Fibroblast of lung (primary cell): ENCODE measurements at places on chromosomes 1 and 21.

DNA sequence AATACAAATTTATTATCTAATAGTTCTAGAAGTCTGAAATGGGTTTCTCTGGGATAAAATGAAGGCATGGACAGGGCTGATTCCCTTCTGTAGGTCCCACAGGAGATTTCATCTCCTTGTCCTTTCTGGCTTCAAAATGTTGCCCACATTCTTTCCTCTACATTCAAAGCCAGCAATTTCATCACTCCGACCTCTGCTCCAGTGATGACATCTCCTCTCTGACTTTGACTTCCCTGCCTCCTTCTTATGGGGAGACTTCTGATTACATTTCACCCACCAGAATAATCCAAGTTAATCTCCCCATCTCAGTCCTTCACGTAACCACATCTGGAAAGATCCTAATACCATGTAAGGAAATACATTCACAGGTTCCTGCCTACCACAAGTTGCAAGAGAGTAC lies 358.0 kb upstream of the C1orf87 start:
- no peak for DNase-seq

DNA sequence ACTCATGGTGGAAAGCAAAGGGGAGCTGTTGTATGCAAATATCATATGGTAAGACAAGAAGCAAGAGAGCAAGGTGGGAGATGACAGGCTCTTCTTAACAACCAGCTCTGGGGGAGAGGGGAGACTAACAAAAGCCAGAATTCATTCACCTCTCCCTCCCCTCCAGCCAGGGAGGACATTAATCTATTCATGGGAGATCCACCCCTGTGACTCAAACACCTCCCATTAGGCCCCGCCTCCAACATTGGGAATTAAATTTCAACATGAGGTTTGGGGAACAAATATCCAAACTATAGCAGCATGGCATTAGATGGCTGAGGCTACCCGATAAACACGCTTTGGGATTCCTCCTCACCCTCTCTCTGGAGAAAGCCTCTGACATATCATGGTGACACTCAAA lies 210.6 kb downstream of the RHOU start:
- no peak for DNase-seq

DNA sequence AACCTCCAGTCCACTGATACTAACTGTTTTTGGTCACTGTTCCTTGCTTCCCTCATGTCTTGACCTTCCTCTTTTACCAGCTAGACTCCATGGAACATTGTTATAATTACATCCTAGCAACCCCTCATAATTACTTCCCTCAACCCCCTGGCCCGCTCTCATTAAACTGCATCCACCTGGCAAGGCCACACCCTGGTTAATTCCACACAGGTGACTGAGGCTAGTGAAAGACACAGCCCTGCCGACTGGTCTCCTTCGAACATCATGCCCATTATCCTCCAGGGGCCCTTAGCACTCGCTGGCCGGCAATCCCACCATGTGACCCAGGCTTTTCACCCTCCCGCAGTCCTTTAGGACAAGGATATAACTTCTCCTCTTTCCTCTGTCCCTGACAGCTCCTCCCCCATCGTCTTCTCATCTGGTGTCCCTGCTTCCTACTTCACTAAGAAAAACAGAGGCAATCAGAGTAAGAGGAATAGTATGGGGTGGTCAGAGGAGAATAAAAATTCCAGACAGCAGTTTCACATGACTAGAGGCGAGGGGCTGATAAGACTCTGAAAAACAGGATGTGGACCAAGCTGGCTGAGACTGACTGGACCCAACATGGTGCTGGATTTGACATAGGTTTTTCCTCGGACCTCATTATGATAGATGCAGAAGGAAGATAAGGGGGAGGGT lies 8.8 kb upstream of the TENT5B start:
- no peak for DNase-seq

- peak; percentile 77 for DNase-seq
Measured at GRCh38 chr21:37139902-37140301, 66.8 kb downstream of the TTC3 start.

GRCh38 chr1:43270421-43271095 lies 775 bp downstream of the TMEM125 start:
- peak; percentile 30 for DNase-seq

DNA sequence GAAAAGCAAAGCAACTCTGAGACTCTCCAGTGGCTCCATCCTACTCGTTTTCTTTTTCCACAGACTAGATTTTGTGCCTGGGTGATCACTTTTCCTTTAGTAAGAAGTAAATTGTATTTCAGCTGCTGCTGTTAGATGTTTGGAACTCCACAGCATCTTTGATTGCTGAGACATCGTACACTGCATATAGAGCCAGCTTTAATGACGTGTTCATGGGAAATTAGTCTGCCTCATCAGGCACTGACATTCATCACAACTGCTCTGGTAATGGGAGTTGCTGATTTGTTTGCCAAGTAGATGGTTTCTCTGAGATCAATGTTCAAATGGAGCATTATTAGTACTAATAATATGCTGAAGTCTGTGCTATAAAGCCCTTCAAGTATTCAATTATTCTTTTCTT lies 573.8 kb upstream of the NR5A2 start:
- peak; percentile 88 for DNase-seq

DNA sequence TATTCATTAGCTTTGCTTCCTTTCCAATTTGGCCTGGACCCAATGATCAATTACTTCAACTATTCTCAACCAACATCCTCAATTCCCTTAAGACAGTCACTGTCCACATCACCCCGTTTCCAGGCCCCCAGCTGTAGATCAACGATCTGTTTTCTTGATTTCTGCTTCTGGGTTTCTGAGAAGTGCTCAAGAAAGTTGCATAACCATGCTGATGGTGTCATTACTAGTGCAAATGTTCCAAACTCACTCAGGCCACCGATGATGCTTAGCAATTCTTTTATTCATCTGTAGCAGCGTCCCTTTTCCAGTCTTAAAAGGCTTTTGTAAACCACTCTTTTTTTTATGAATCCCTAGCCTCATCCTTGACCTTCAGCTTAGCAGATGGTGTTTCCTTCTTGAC lies 155.8 kb upstream of the PTGFR start:
- no peak for DNase-seq

DNA sequence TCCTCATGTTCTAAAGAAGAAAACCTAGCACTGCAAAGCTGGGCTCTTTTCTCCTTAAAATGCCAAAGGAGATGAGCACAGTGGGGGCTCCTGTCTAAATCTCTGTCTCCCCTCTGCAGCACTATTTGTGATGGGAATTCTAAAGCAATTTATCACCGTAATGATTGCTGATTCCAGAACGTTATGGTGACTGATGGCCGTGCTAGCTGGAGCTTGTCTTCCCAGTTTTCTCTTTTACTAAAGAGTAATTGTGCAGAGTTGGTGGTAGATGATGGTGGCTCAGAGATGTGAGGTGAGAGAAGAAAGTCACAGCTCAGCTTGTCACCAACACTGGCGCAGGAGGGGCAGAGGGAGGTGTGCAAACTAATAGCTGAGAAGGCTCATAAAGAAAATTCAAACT lies 60.7 kb upstream of the ATP2B4 start:
- no peak for DNase-seq

- no peak for DNase-seq
Measured at GRCh38 chr1:61941794-61942193, 199.5 kb downstream of the PATJ start.

DNA sequence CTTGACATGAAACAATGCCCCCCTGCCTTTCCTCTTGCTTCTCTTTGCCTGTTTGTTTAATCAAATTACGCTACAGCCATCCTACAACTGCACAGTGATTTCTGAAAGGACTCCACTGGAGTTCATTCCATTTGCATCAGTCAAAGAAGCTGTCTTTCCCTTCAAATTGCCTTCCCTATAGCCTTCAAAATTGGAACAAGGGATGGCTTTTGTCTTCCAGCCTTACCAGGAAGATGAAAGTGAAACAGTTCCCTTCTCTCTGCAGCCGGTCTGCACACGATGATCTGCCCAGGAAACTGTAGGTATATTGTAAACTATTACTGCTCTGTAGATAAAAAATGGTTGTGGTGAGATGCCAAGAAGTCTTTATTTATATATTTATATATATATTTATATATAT lies 65.6 kb upstream of the ETS2 start:
- peak; percentile 12 for DNase-seq

GRCh38 chr1:2799811-2800663 lies 1.5 kb downstream of the TTC34 start:
- no peak for DNase-seq

- DNase-seq, result no peak
Measured at GRCh38 chr1:53116307-53116810, 26.1 kb downstream of the SLC1A7 start.

DNA sequence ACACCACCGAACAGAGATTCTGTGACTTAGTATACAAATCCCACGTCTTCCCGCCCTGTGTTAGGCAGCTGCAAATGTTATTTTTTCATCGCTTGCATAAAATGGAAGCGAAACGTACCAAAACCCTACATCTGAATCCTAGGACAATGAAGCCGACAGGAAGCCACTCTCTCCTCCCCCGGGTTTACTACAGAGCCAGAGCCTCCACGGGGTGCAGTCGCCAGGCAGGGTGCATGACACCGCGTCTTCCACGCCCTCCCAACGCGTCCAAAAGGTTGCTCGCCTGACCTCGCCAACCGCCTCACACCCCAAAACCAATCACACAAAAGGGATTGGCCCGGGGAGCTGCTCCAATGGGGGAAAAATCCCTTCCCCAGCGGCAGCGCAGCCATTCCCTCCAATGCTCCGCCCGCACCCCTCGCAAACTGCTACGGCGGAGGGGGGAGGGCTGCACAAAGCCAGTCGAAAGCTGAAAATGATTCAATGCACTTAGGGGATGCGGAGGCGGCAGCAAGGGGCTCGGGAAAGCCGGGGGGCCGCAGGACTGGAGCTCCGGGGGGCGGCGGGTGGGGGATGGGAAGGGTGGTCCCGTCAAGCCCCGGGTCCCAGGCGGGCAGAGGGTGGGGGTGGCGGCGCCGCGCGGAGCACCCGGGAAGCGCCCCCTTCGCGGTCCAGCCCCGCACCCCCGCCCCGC lies 701 bp downstream of the CEP170 start:
- DNase-seq, result peak; percentile 65

DNA sequence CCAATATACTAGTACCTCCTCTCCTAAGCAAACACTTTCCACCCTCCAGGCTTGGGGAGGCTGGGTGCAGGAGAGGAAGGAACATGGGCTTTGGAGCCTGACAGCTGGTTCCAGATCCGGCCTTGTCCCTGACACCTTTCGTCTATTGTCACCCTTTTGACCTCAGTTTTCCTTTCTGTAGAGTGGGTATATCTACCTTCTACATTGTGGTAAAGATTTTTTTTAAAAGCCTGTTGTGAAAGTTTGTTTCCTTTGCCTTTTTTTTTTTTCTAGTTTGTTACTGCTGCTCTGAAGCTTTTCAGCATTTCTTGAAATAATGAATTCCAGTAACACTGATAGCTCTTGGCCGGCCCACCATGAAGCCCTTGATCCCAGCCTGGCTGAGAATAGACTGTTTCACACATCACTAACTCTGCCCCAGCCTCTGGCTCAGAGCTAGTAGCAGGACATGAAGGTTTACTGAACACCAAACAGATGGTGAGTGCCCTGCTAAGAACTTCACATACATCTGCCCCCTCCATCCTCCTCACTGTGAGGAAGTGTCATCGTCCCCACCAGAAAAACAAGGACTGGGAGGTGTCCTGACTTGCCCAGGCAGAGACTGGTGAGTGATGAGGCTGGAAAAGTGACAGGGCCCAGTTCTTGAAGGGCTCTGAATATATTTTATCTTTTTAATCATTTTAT lies 33.0 kb upstream of the ID3 start:
- DNase-seq, result no peak

DNA sequence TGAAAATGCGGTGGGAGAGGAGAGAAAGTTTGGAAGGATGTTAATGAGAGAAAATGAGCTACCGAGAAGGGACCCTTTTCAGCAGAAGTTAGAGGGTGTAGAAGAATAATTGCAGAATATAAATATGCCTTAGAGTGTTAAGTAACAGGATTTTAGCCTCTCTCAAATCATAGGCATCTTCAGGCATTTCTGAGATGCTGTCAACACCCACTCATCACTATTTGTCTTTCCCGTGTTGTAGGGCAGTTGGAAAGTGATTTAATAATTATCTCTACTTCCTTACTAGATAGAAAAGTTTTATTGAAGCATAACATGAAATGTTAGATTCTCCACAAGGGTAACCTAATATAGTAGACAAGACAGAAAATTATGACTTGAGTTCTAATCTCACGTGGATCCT lies 96.4 kb upstream of the RGS4 start:
- no peak for DNase-seq

GRCh38 chr1:10019561-10019960 lies 13.2 kb upstream of the UBE4B start:
- no peak for DNase-seq

- DNase-seq, result no peak
Measured at GRCh38 chr1:54163573-54163972, 10.8 kb upstream of the CDCP2 start.

- DNase-seq, result peak; percentile 24
Measured at GRCh38 chr1:196877964-196878363, 9.9 kb upstream of the CFHR4 start.
